Activated naive CD4-positive, alpha-beta T cell treated with anti-CD3 and anti-CD28 coated beads, Interleukin-2, amount 10 ng/mL, durations not matched to agents 7 days and 5 days (primary cell): ENCODE measurements at places on chromosomes 1 and 21.

- DNase-seq: no peak
These were observed 41.9 kb downstream of the SPAG17 start for GRCh38 chr1:118143121-118143520.

DNA sequence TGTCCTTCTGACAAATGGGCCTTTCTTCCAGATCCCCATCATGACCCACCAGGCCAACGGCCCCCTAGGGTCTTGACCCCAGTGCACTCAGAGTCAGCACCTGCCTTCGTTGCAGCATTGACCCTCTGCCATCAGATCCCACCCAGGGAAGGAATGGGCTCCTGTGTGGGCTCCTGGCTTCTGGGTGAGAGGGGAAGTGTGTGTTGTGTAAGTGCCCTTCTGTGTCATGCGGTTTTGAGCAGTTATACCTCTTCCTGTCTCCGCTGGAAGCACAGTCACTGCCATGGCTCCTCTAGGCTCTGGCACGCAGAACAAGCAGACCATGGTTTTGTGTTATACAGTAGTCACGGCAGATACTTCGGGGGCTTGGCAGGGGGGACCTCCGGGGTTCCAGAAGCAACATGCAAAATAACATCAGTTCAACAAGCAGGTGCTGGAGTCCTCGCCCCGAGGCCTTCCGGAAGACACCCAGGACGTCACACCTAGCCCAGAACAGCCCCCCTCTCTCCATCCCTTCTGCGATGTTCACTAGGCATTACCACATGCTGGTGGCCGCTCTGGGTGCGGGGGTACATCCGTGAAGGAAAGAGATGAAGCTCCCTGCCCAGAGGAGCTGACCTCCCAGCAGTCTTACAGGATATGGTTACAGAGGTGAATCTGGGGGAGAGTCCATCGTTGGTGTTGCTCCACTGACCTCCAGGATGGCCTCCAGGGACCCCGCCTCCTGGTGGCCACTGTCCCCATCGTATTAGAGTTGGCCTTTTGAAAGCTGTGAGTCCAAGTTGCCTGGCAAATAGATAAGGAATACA lies 17.4 kb upstream of the KCNAB2 start:
- DNase-seq: peak; percentile 75

GRCh38 chr1:153430166-153430553 lies 13.8 kb downstream of the S100A7A start:
- no peak for DNase-seq

- DNase-seq: no peak
These were observed 79.2 kb downstream of the RNF220 start for GRCh38 chr1:44484155-44484688.

- DNase-seq: peak; percentile 33
These were observed 24.3 kb downstream of the AHCTF1 start for GRCh38 chr1:246907472-246907871.

GRCh38 chr1:242870966-242871365 lies 346.5 kb upstream of the PLD5 start:
- no peak for DNase-seq

DNA sequence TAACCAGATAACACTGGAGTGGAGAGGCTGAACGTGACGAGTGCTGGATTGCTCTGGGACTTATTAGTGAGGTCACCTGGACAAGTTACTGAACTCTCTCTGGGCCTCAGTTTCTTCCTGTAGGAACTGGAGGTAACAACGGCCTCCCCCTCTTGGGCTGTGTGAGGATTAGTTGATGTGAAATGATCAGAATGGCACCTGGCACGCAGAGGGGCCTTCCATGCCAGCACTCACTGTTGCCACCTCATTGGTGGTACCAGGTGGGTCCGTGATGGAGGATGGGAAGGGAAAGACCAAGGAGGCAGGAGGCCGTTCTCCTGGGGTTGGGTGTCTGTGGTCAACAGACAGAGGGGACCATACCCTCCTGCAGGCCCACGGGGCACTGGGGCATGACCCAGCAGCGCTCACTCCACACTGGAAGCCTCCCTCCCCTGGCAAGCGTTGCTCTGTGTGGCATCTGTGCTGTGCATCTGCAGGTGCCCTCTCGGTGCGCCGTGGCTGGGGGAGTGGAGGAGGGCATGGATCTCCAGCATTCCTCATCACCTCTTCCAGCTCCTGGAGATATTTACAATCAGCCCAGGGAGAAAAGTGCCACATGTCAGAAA lies 349.5 kb upstream of the VAMP3 start:
- DNase-seq: no peak

DNA sequence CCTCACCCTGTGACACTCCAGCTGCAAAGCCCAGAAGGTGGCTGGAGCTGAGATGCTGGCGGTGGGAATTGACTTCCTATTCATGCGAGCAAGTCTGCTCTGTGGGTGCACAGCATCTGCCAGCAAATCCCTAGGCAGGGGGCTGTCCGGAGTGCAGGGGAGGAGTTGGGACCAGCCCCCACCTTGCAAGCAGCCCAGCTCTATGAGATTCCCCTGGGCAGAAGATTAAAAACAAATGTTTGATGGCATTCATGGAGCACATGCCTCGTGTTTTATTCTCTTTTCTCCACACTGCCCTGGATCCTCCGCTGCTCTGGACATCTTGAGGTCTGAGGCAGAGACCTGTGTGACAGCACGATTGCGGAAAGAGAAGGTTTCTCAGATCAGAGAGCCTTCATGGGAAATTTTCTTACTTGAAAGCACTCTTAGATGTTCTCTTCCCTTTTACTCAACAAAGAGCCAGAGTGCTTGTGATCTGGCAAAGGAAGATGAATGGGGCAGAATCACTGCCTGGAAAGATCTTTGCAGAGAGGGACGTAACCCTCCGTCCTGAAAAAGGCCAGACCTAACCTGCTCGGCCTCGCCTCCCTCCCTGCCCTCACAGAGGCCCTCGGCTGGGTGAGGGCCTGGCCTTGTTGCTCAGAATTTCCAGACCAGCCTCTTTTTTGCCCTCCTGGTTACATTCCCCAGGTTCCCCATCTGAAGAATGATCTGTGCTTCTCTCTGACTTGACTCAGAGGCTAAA lies 597.1 kb downstream of the KIF26B start:
- no peak for DNase-seq

DNA sequence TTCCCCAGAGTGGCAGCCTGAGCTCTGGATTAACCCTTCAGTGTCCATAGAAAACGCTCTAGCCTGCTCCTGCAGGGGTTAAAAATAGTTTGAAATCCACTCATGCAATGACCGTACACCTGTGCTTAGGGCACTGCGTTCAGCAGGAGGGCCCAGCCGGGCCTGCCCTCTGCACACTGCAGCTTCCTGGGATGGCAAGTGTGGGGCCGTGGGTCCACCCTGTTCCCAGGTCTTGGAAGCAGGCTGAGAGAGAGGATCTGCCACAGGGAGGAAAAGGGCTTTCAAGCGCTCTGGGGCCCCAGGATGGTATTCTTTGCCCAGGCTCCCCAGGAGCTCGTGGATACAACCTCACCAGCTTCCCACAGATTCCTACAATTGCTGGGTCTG lies 1.5 kb upstream of the S100B start:
- no peak for DNase-seq

- DNase-seq: no peak
These were observed 168.8 kb downstream of the ZSCAN20 start for GRCh38 chr1:33641104-33641830.

DNA sequence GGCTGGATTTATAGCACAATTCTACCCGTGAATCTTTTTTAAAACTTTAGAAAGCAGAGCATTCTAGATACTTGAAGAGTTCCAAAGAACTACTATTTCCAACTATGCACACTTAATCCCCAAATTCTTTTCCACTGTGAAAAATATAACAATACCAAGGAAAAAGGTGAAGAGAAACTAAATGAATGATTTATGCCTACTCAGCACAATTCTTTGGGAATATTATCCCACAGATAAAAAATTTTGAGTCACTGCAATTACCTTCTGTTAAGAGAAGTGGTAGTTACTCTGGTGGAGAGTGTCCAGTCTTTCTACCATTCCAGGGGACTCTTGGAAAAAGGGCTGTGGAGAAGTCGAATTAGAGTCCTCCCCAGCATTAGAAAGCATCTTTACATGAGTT lies 39.2 kb downstream of the ERO1B start:
- DNase-seq: no peak

GRCh38 chr1:81781749-81782148 lies 19.0 kb upstream of the ADGRL2 start:
- DNase-seq: no peak

- no peak for DNase-seq
These were observed 4.3 kb upstream of the TEDDM1 start for GRCh38 chr1:182404781-182405180.

DNA sequence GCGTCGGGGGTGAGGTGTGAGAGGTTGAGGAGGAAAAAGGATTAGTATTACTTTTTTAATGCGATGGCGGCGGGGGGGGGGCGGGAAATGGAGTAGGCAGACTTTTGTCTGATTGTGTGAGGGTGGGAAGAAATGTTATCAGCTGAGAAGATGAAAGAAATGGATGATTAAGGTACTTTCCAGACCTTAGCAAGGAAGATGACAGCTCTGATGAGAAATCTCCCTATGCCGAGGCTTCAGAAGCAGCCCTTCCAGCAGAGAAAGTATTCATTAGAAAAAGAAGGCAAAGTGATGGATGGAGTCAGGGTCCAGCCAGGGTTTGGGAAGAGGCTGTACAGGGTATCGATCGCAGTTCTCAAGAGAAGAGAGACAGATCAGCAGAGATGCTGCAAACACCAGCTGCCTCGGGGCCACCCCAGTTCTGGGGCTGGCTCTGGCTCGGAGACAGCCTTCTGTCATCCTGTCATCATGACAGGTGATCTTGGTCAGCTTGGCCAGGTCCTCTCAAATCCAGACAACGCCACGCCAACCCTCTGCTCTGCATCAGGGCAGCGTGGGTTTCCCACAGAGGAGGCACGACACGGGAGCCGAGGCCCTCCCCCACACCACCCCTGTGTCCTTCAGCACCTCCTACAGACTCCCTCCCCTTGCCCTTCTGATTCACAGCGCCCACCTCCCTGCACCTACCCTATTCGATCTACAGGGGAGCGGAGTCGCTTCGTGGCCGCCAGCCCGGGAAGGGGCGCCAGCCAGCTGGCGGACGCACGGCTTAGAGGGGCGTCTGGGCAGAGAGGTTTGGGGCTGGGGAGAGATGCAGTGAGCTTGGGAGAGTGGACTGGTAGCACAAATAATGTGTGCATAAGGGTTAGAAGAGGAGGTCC lies 674 bp upstream of the ATXN7L2 start:
- peak; percentile 59 for DNase-seq

- no peak for DNase-seq
These were observed 39.8 kb downstream of the CNN3 start for GRCh38 chr1:94887106-94887505.

- DNase-seq: no peak
These were observed 18.5 kb upstream of the A3GALT2 start for GRCh38 chr1:33339413-33339812.

DNA sequence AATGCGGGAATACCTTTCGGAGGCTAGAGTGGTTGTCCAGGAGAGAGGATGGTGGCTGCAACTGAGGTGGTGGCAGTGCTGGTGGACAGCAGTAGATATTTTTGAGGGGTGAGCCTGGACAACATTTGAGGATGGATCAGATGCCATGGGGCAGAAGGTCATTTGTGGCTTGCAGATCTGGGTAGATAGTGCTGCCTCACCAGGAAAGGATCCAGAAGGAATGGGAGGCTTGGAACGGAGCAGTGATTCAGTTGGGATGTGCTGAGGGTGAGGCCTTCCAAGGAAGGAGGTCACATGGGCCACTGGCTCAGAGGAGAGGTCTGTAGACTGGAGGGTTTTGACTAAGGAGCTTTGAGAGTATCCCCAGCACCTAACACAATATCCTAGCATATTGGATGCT lies 110.8 kb upstream of the KAZN start:
- DNase-seq: no peak

DNA sequence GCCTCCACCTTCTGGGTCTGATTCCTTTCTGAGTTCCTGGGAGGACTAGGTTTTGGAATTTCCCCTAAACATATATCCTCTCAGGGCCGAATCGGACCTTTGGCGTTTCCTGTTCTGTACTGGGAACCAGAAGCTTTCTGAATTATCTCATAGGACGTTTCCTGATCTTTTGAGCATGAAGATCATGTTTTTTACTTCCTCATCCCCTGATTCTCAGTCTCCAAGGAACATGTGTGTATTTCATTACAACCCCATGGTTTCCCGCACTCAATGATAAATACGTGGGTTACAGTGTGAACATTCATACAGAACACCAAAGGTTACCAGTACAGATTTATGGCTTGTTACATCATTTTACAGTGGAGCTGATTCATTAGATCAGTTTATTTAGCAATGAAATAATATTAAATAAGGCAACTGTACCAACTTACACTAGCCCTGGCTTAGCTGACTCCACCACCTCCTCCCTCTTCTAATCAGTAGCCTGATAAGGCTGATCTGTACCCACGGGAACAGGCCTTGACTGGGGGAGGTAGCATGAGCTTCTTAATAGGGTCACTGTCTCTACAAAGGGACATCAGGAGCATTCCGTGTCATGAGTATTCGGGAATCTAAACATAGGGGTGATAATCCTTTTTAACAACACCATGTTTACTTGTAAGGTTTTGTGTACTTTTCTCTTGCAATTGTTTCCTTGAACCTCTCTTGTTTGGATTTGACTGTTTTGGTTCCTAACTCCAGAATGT lies 57.8 kb upstream of the ERRFI1 start:
- no peak for DNase-seq

DNA sequence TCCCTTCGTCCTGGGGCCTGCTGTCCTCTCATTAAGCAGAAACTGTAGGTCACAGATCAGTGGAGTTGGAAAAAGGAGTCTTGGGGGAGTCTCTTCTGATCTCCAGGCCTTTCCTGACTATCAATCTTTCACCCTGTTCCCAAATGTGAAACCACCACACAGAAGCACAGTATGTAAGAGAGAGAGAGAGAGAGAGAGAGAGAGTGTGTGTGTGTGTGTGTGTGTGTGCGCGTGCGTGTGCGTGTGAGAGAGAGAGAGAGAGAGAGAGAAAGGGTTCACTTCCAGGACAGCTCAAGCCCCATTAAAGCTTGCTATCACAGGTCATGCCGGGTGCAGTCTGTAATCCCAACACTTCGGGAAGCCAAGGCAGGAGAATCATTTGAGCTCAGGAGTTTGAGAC lies 1.5 kb upstream of the TTC24 start:
- no peak for DNase-seq

DNA sequence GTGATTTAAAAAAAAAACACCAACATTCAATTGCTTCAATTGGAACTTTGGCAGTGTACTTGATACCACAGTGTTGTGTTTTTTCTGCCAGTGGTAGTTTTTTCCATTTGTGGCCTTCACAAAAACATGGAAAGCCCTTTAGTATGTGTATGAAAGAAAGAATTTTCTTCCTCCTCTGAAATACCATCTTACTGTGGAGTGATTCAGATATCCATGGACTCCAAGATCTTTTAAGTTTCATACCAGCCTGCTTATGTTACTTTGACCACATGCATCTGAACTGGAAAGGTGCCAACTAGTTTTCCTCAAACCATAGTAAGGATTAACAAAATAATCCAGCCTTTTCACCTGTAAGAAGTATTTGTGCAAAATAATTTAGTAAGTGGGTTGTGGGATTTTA lies 3.4 kb downstream of the PPP2R5A start:
- DNase-seq: no peak

- DNase-seq: no peak
These were observed 31.7 kb upstream of the COG2 start for GRCh38 chr1:230610589-230610988.

- no peak for DNase-seq
These were observed 478.5 kb upstream of the DEPDC1 start for GRCh38 chr1:68975212-68975933.
